ENCODE measurements at places on chromosomes 11 and 22. TPM values are rescaled to one million over a fixed set of nuclear protein-coding genes. Genes with fewer than 3 reads are reported as not detected.

The SMIM38 gene
- total RNA-seq = 0.38 TPM

The API5 gene
- total RNA-seq = 175 TPM

The RAC2 gene
- 2.0 TPM for total RNA-seq

- DNase-seq = no peak
Observed at GRCh38 chr11:106381895-106382294, 304.4 kb downstream of the AASDHPPT start.

The CASP5 gene
- total RNA-seq = not detected

- no peak for DNase-seq
Observed at GRCh38 chr22:47848184-47848920, 1085.9 kb downstream of the TBC1D22A start.

- no peak for DNase-seq
Observed at GRCh38 chr11:118610225-118610772, 2.9 kb downstream of the PHLDB1 start.

- DNase-seq = no peak
Observed at GRCh38 chr11:130727157-130728119, 188.8 kb downstream of the SNX19 start.

The UBQLNL gene
- total RNA-seq = 0.05 TPM

- no peak for DNase-seq
Observed at GRCh38 chr11:72307439-72307838, 63.5 kb upstream of the PHOX2A start.

GRCh38 chr11:56916162-56916561, 72.6 kb upstream of the OR5AK2 start:
- DNase-seq = no peak

DNA sequence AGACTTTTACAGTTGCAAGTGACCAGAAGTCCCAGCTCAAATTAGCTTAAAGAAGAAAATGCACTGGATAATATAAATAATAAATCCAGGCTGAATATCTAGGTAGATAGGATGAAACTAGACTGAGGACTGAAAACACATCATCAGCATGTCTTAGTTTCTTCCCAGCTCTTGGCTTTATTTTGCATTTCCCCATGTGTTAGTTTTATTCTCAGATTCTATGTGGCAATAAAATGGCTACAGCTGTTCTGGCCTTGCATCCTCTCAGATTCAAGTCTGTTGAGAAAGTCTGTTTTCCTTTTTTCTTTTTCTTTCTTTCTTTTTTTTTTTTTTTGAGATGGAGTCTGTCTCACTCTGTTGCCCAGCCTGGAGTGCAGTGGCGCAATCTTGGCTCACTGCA, 22.6 kb upstream of the CAT start:
- no peak for DNase-seq

The RIMBP3B gene
- total RNA-seq = 0.89 TPM

The SOX6 gene
- total RNA-seq = 18.5 TPM

The VSIG10L2 gene
- total RNA-seq = not detected

Measured in SJSA1 (cell line).